ENCODE measurements at places on chromosomes 3 and 15.

DNA sequence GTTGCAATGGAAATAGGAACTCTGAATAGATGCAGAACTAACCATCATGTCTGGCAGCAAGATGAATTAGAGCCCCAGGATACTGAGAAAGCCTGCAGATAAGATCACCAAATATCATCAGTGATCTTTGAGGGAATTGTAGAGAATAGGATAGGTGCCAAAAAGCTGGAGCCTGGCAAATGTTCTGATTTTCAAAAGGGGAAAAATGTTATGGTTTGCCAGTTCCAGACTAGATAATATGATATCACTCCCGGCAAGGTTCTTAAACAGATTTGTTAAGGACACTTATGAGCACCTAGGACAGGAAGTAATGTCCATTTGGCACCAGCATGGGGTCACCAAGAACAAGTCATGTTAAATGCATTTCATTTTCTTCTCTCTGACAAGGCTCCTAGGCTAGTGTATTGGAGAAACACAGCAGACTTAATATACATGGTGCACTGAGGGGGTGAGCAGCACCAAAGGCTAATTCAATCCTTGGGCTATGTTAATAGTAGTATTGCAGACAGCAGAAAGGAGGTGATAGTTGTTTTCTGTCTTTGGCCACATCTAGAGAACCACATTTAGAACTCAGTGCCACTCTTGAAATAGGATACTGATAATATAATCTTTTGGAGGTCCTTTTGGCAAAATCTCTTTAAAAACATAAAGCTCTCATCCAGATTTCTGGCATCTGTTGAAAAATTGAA lies 4.8 kb downstream of the SRGAP3 start:
- no peak for DNase-seq

GRCh38 chr3:50224639-50225038 lies 11.4 kb upstream of the GNAI2 start:
- no peak for DNase-seq

DNA sequence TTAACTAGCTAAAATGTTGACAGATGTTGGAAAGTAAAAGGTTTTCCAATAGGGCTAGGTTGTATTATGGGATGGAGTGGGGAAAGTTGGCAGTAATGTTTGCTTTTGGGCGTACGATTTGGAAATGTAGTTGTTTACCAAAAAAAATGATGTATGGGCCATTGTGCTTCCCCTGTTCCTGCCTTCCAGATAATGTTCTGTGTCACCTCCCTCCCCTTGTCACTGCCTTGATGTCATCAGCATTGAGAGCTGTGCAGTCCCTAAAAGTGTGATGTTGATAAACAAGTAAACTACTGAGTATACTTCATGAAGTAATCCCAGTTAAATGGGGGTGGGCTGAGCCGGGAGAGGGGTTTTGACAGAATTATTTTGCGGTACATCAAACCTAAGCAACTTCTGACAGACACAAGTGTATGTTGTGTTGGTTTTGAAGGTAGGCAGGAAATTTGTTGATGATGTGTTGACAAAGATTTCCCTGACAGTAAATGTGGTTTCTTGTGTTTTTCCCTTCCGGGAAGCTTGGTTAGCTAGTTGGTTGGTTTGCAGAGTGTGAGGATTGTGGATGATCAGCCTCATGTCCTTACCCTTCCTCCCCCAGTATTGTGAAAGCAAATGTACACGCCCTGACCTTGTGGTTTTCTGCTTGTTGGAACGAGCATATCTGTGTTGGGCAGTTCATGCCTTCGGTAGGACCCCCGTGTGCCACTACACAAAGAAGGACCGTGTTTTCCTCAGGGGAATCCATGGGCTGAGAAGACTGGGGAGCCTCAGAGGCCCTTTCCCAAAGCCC lies 87.3 kb downstream of the PGPEP1L start:
- DNase-seq, result no peak

GRCh38 chr15:92845126-92845508 lies 55.0 kb upstream of the CHD2 start:
- DNase-seq, result no peak

GRCh38 chr15:60883691-60884640 lies 345.1 kb downstream of the RORA start:
- DNase-seq, result no peak

GRCh38 chr3:181050738-181051137 lies 61.2 kb upstream of the DNAJC19 start:
- no peak for DNase-seq

DNA sequence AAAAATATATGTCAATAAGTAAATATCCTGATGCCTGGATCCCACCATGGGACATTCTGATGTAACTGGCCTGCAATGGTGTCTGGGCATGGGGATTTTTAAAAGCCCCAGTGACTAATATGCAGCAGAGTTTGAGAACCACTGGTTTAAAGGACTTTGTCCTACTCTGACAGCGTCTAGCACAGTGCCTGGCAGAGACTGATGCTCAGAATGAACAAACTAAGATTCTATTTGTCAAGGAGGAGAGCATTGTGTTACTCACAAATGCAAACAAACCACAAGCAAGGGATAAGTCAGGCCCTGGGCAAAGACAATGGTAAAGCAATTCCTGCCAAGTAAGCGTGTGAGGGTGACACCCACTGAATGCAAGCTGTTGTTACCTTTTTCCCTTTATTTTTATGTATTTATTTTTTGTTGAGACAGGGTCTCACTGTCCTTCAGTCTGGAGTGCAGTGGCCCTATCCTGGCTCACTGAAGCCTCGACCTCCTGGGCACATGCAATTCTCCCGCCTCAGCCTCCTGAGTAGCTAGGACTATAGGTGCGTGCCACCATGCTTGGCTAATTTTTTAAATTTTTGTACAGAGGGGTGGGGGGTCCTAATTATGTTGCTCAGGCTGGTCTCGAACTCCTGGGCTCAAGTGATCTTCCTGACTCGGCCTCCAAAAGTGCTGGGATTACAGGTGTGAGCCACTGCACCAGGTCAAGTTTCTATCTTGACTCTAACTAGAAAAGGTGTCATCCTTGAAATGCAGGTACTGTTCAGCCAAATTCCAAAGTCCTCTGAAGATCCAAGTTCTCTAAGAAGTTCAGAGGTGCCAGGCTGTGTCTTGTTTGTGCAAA lies 909 bp upstream of the GPD1L start:
- no peak for DNase-seq

DNA sequence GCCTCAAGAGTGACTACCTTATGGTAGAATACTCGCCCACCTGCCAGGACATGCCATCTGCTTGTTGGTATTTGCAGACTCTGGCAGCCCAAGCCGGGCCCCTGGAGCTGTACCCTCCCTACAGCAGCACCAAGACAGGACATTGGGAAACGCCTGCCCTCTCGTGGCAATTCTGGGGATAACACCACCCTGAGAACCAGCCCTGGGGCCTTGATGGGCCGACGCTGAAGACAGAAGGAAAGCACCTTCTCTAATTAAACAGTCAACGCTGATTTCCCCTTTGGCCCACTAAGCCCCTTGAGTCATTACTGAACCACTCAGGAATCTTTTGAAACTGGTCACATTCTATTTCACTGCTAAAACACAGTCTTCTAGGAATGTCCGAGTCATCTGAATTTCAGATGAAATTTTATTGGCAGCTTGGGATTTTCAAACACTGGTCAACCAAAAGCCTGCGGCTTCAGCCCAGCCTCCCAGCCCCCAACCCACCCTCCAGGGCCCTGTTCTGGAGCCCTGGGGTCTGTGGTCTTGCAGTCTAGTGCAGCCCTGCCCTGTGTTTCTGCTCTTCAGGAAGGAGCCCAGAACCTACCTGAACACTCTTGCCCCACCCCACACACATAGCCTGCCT lies 91.3 kb downstream of the TMEM266 start:
- peak; percentile 45 for DNase-seq

GRCh38 chr15:92661956-92662355 lies 6.4 kb upstream of the FAM174B start:
- no peak for DNase-seq

GRCh38 chr3:126373682-126374601 lies 16.7 kb upstream of the KLF15 start:
- no peak for DNase-seq

- no peak for DNase-seq
Measured at GRCh38 chr3:105559856-105560255, 193.1 kb downstream of the ALCAM start.

DNA sequence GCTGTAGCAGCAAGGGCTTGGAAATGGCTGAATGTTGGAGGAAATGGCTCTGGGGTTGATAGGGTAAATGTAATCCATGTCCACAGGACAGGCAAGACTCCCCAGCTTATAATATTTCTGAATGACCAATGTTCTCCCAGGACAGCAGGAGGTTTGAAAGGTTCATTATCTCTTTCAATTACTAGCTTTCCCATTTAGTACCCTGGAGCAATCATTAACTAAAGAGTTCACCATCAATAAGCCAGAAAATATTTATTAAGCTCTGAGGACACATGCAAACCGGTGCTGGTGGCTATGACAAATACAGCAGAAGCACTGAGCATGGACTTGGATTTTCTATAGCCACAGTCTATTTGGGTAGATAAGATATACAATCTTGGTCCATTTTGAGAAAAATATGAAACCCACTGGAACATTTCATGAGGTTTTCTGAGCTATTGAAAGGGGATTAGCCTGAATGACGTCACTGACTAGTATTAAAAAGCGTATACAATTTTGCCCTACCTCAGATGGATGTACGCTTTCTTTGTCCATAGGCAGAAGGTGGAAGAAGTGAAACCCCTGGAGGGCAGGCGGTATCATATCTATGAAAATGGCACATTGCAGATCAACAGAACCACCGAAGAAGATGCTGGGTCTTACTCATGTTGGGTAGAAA lies 166.2 kb downstream of the CHL1 start:
- DNase-seq, result no peak

- no peak for DNase-seq
Measured at GRCh38 chr3:196995027-196995426, 26.4 kb upstream of the PIGZ start.

DNA sequence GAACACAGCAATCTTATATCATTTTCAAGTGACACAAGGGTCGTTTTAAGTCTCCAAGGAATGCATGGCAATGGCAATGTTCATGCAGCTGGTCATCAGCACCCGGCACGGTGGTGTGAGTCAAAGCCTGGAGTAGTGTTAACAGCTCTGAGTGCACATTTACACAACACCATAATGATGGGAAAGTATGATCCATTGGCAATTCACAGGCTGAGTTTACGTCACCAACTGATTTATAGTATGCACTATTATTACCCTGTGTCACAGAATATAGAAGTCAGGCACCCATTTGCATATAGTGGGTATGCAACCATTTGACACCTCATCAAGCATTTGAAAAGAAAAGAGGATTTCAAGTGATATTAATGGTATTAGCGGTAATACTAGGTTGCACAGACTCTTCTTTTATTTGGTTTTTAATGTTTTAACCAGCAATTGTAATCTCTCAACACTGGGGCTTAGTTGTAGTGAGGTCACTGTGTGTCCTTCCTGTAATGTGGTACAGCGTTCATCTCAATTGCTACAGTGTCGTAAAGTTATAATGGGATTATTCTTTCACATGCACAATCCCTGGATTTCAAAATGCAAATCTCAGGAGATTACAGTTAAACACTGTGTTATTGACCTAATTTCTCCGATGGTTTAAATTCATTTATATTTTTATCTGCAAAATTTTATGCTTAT lies 113.8 kb downstream of the C3orf38 start:
- no peak for DNase-seq

GRCh38 chr3:197555281-197556261 lies at the start of gene BDH1:
Gene BDH1 (minus strand): TSS chr3:197555968. CDS start chr3:197546443, 9,525 bp downstream.
- peak; percentile 10 for DNase-seq

DNA sequence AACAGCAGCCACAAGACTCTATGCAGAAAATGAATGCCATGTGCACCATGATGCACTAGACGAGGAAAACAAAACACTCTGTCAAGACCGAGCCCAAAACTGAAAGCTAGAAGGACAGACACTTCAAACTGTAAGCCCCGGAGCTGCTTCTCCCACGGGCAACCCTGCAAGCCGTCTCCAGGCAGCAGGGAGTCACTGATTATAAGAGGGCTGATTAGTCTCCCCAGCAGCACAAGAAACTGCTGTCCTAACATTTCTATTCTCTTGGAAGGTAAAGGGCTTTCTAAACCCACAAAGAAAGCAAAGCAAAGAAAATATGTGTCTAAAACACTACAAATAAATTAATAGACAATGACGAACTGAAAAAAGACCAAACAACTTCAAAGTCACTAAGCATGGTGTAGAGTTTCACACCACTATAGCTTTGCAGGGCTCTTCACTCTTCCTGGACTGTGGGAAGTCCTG lies 15.5 kb downstream of the TBC1D2B start:
- DNase-seq, result no peak

DNA sequence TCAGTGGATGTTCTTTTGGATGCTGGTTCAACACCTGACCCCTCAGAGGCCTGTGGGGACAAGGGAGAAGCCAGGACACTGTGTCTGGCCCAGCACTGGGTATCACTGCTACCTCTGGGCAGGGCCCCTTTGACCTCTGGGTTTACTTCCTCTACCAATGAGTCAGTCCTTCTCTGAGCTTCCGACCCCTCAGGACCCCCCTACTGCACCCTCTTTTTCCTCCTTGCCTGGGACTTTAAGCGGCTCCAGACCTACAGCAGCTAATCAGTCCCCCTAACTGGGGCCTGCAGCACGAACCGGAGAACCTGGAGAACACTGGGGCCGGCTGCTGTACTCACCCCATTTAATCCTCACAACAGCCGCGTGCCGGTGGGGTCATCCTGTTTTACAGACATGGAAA lies 3.8 kb downstream of the CHST14 start:
- DNase-seq, result no peak

GRCh38 chr3:138775254-138775595 lies 59.5 kb downstream of the PIK3CB start:
- DNase-seq, result no peak

GRCh38 chr3:74839566-74839965 lies 225.1 kb upstream of the CNTN3 start:
- no peak for DNase-seq

GRCh38 chr3:15496341-15496664 lies 25.2 kb downstream of the COLQ start:
- DNase-seq, result no peak

GRCh38 chr15:46848704-46849103 lies 868.6 kb upstream of the SEMA6D start:
- DNase-seq, result no peak

DNA sequence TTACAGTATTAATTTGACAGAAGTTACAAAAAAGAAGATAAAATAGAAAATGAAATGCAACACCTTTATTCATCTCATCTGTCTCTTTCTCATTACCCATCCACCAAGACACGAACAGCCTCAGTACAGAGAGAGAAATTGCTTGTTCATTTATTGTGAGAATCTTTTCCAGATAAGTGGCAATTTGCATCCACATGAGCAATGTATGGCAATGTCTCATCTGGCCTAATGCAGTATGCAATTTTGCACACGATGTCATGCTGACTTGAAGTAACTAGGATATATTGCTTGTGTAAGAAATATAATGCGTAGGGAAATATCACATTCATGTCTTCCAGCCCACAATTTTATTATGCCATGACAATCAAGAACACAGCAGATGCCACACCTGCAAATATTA lies 866.9 kb downstream of the ROBO1 start:
- DNase-seq, result no peak

- no peak for DNase-seq
Measured at GRCh38 chr3:185632996-185633395, 46.9 kb downstream of the SENP2 start.

- no peak for DNase-seq
Measured at GRCh38 chr15:67834581-67835296, 5.1 kb downstream of the RNU6-1 start.

- no peak for DNase-seq
Measured at GRCh38 chr3:123397921-123398785, 50.7 kb downstream of the ADCY5 start.
